Effector CD4-positive, alpha-beta T cell (primary cell): ENCODE measurements at places on chromosomes 13 and 19.

GRCh38 chr13:63843766-63844699 is 2428.4 kb upstream of the PCDH20 start:
- no peak for DNase-seq

- no peak for DNase-seq
Observed at GRCh38 chr13:101917475-101917810, 465.0 kb downstream of the ITGBL1 start.

- DNase-seq = no peak
Observed at GRCh38 chr13:105342281-105342820, 1193.1 kb downstream of the EFNB2 start.

GRCh38 chr13:112748947-112749735 is 59.3 kb downstream of the ATP11A start:
- DNase-seq = no peak

DNA sequence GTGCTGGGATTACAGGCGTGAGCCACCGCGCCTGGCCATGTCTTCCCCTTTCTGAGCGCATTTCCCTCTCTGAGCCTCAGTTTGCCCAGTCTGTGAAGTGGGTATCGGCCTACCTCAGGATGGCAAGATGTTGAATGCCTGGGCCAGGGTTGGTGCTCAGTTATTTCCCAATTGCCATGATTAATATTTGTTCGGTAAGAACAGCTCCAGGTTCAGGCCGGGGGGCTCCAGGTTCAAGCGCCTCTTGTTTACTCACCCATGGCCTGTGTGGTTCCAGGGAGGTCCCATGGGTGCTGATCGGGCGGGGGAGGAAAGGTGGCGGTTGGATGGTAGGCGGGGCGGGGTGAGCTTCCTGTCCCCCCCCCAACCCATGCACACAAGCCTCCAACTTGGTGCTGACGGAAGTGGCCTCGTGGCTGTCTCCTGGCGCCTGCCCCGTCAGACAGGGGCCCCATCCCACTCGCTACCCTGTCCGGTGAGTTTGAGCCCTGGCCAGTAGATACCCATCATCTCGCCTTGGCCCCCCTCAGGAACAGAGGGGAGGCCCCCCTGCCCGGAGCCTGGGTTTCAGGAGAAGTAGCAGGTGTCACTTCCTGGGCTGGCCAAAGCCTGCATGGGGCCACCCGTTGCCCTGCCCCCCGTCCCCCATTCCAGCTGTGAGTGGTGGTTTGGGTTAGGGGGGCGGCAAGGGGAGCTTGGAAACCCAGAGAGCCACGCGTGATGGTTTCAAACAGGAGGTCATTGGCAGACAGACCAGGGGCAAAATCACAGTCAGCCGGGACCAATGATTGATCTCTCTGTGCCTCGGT is at the start of gene FCHO1:
TSS of gene FCHO1 (plus strand) at position 375 of the 809 bp plus-strand sequence. CDS start 3,688 bp downstream, outside the sequence.
- DNase-seq = peak; percentile 80

DNA sequence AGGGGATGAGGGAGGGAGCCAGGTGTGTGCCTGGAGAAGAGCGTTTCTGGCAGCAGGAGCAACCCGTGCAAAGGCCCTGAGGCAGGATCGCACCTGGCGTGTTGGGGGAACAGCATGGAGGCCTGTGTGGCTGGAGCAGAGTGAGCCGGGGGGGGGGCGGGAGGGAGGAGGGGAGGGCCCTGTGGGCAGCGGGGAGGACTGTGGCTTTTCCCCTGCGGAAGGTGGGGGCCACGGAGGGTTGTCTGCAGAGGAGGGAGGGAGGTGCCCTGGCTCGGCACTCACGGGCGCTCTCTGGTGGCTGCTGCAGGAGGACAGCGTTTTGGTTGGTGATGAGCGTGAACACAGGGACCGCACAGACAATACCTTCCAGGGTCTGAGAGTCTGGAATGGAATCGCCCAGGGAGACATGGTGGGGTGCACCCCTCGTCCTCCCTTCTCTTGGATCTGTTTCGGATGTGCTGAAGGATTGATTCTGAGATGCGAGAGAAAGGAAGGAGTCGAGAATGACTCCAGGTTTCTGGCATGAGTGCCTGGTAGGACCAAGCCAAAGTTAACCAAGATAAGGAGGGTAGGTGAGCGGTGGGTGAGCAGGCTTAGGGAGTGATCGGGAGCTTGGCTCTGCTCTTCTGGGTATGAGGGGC is 6.5 kb downstream of the RAB11B start:
- peak; percentile 60 for DNase-seq

- no peak for DNase-seq
Observed at GRCh38 chr13:79904581-79904980, 423.6 kb downstream of the NDFIP2 start.
